ENCODE measurements at places on chromosomes 5 and 9. TPM values are rescaled to one million over a fixed set of nuclear protein-coding genes. Genes with fewer than 3 reads are reported as not detected.

DNA sequence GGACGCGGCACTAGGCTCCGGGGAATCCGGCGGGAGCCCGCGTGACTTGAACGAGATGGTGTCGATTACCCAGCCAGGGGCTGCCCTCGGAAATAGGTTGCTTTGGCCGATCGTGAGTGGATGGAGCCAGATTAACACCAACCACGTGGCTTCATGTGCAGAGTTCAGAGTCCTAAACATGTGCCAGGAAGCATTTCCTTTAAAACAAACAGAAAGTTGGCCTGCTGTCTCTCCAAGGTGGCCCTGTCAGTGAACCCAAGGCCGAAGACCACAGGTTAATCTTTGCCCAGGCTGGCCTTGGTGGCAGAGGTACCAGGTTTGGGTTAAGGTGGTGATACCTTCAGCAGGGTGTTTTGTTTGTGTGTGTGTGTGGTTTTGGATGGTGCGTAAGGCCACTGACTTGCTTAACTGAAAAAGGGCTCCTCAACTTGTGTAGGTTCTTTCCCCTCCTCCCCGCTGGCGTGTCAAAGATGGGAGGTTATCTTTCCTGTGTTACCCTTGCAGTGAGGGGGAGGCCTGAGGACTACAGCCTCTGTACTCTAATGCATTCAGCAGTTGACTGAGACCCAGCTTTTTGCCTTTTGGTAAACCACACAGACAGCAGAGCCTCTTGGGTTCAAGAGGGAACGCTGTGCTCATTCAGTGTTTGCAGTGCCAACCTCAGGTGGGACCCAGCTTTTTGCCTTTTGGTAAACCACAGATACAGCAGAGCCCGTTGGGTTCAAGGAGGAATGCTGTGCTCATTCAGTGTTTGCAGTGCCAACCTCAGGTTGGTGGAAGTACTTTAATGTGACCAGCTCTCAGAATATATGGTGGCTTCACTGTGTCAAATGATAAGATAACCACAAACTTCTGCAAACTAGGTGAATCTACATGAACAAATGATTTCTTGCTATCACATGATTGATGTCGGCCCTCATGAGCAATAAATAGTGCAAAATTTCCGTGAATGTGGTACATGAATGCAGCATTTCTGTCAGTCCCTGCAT lies 1.4 kb downstream of the IQGAP2 start:
- peak; percentile 66 for DNase-seq

DNA sequence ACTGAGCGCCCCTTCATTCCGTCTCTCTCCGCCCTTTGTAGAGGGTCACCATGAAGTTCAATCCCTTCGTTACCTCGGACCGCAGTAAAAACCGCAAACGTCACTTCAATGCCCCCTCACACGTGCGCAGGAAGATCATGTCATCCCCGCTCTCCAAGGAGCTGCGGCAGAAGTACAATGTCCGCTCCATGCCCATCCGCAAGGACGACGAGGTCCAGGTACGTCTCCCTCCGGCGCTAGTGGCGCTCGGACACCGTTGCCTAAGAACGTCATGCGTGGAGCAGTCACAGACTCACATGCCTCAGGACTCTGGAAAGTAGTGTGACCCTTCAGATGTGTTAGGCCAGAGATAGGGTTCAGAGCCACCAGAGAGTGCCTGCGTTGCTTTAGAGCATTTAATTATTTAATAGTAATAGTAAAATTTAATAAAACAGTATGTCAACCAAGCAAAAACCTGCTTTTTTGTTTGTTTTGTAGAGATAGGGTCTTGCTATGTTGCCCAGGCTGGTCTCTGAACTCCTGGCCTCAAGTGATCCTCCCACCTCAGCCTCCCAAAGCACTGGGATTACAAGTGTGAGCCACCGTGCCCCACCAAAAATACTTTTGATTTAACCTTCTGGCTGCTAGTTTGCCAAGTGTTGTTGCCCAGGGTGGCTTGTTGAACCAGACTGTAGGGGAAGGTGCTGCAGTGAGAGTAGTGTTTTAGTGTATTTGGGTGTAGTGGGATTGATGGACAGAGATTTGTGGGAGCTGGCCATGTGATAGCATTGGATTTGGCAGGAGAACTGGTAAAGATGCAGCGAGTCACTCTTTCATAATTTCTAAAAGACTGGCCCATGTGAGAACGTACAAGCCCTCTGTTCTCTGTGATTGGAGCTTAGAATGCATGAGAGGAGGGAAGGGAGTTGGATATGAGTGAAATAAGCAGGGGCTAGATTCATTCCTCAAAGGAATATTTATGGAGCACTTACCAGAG lies 888 bp downstream of the RPL26L1 start:
- DNase-seq: no peak

DNA sequence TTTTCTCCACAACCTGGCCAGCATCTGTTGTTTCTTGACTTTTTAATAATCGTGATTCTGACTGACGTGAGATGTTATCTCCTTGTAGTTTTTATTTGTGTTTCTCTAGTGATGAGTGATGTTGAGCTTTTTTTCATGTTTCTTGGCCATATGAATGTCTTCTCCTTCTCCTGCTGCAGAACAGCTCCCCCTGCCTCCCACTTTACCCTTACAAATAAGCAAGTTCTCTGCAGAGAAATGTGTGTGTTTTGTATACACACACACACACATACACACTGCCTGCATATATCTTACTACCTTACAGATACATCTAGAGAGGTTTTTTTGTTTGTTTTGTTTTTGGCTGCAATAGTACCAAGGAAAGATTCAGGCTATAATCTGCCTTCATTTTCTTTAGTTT lies 88.7 kb upstream of the PHF24 start:
- DNase-seq: no peak

DNA sequence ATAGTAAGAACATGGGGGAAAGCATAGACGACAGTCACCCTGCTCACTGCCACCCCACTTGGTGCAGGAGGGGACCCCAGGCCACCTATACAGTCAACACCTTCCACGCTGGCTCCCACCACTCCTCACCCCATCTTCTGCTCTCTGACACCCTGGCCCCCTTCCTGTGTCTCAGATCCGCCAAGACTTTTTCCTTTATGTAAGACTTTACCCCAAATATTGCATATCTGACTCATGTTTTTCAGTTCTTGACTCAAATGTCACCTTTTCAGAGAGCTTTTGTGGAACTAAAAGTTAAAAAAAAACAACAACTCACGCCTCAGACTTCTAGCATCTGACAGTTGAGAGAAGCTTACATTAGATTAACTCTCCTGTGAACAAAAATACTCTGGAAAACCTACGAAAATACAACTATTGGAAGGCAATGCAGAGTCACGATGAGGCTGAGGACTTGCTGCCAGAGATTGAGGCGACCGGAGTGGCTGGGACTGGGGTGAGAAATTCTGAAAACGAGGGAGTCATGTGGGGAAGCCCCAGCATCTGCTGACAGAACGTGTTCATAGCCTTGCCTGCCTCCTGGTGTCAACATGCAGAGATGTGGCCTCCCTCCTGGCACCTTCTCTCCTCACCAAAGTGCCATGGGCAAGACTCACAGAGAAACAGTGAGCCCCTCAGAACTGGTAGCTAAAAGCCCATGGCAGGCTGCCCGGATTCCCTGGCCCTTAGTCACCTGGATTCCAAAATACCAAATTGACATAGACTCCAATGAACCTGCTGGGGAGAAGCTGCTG lies 22.4 kb upstream of the FCN2 start:
- DNase-seq: peak; percentile 56

DNA sequence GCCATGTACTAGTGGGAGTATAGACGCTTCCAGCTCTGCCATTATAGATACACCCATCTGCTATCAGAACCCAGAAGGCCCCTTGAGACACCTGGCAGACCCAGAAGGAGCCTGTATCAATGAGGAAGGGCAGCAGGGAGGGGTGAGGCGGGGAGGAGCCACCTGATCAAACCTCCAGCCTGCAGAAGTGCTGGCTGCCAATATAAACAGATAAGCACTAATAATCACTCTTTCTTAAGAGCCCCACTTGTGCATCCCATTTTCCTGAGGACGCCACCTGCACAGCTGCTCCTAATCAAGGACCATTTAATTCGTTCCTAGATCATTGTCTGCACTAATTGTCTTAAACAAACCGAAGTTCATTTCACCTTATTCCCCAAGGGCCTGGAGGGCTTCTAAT lies 75.0 kb upstream of the NEK6 start:
- DNase-seq: no peak

GRCh38 chr5:16539169-16539666 lies 73.6 kb upstream of the ZNF622 start:
- DNase-seq: peak; percentile 89

- no peak for DNase-seq
Observed at GRCh38 chr5:61298066-61298465, 34.0 kb upstream of the ZSWIM6 start.

- DNase-seq: no peak
Observed at GRCh38 chr9:695252-695651, 146.2 kb upstream of the DMRT1 start.

DNA sequence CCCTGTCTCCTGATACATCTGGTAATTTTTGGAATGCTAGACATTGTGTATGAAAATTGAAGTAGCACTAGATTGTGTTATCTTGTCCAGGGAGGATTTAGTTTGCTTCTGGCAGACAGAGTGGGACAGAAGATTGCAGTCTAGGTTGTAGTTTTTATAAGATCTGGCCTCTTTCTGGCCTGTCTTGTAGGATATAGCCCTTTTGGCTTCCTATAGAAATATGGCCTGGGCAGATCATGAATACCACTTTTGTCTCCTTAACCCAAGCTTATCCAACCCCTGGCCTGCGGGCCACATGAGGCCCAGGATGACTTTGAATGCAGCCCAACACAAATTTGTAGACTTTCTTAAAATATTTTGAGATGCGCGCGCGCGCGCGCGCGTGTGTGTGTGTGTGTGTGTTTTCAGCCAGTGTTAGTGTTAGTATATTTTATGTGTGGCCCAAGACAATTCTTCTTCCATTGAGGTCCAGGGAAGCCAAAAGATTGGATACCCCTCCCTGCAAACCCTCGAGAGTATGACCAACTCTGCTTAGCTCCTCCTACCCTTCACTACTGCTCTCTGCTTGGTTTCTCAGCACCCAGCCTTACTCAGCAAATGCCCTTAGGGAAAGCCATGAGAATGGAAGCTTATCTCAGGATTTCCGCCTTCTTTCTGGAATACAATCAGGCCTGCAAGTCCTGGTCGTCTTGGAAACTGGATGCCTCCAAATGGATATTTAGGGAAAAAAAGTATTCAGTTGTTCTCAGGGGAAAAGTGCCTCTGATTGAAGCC lies 26.5 kb downstream of the ANKRD33B start:
- DNase-seq: no peak

DNA sequence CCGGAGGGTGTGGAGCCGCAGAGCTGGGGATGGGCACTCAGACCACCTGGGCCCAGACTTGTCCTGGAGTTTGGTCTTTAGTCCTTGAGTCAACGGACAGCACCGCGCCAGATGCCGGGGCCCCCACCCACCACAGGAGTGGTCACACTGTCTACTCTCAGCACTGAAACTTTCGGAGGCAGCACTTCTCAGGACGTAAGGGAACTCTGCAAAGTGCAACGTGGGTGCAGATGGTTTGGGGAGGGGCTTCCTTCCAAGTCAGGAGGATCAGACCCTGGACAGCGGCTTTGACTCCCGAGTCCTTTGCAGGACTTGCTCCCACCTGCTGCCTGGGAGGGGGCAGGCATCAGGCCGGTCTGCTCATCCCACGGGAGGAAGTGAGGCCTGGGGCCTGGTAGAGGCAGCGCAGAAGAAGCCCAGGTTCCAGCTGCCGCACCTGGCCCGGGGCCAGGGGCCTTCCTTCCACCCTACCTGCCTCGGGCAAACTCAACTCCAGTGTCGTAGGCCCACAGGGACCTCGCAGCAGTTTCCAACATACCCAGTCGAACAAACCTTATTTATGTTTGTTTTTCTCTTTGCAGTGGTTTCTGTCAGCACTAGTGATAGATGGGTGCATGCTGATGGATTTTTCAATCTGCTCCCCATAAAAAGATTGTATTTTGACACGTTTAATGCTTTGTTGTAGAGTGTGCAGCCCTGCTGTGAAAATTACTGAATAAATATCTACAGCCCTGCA lies 149.8 kb upstream of the PPP1R26 start:
- no peak for DNase-seq

DNA sequence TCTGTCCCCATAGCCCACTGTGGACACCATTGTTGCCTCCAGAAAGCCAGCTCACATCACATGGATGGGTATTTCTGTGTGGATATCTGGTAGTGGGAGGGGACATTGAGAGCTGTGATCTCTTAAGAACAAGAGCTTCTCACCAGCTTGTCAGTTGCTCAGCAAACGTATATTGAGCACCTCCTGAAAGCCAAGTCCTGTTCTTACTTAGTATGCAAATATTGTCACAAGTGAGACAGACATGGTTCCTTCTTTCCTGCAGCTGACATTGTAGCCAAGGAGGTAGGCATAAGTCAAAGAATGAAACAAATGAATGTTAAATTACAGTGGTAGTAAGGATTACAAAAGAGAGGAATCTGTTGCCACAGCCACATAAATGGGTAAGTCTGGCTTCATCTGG lies 3.8 kb downstream of the TCOF1 start:
- DNase-seq: no peak

- no peak for DNase-seq
Observed at GRCh38 chr5:9533096-9533495, 12.8 kb downstream of the SEMA5A start.

GRCh38 chr9:104506565-104506964 lies 2.5 kb downstream of the OR13F1 start:
- DNase-seq: no peak

GRCh38 chr5:61178702-61179101 lies 16.4 kb upstream of the SMIM15 start:
- DNase-seq: no peak

DNA sequence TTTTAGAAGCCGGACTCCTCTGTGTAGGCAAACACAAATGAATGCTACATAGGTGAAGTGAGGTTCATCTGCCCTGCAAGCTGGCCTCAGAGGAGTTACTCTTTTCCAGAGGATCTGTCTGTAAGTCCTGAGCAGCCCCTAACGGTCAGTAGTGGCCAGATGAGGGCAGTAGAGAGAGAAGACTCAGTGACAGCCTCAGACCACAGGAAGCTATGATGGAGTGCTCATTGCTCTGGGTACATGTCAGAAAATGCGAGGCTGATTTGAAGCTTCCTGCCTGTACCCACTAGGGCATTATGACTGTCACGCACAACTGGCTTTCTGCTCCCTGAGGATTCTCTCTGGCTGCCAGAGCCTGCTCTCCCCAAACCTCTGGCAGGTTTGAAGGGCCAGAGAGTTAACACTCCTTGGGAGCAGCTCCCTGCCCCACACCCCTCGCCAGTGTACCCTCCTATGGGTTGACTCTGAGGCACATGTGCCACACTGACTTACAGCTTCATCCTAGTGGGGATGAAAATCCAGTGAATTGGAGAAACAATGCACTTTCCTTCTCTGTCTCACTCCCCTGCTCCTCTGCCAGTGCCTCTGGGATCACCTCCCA lies 141.5 kb downstream of the GABRG2 start:
- DNase-seq: no peak

GRCh38 chr5:84647581-84647980 lies 262.9 kb upstream of the EDIL3 start:
- DNase-seq: no peak

- peak; percentile 80 for DNase-seq
Observed at GRCh38 chr9:128341435-128341849, 1.1 kb downstream of the SLC27A4 start.

FREM1 gene
- 1.2 TPM for polyA plus RNA-seq

OBP2B gene
- not detected for polyA plus RNA-seq

DAB2IP gene
- polyA plus RNA-seq: 25.8 TPM

F2RL2 gene
- 0.60 TPM for polyA plus RNA-seq

EFNA5 gene
- polyA plus RNA-seq: 4.4 TPM

KIF20A gene
- polyA plus RNA-seq: 2.8 TPM

Measured in sigmoid colon (tissue), 7 donors.